ENCODE measurements at places on chromosomes 4 and X. TPM values are rescaled to one million over a fixed set of nuclear protein-coding genes. Genes with fewer than 3 reads are reported as not detected.

Gene RELL1
- 49.7 TPM for total RNA-seq

Gene CXCL5
- 0.40 TPM for total RNA-seq

Gene AMOT
- total RNA-seq = 23.9 TPM

Gene CACNA1F
- total RNA-seq = 0.11 TPM

Gene NAT8L
- total RNA-seq = 8.8 TPM

Gene FGF13
- 32.0 TPM for total RNA-seq

Gene G3BP2
- total RNA-seq = 126 TPM

Gene PRDM5
- total RNA-seq = 53.0 TPM

All from spinal cord (tissue), 10 donors.